Right renal pelvis (tissue), 4 donors: ENCODE measurements at places on chromosomes 3 and 15. TPM values are rescaled to one million over a fixed set of nuclear protein-coding genes. Genes with fewer than 3 reads are reported as not detected.
A peak's percentile ranks its signal among the peaks of the same experiment; 100 is the strongest.

ADGRG7 gene
- polyA plus RNA-seq: 0.03 TPM

CKMT1B gene
- polyA plus RNA-seq: 2.5 TPM

A4GNT gene
- 1.6 TPM for polyA plus RNA-seq

GREM1 gene
- polyA plus RNA-seq: 0.58 TPM

SKOR1 gene
- 0.51 TPM for polyA plus RNA-seq

DLL4 gene
- polyA plus RNA-seq: 8.6 TPM

TAGLN3 gene
- polyA plus RNA-seq: 2.2 TPM

MYZAP gene
- polyA plus RNA-seq: 8.4 TPM

CHRM5 gene
- polyA plus RNA-seq: 0.24 TPM

DNA sequence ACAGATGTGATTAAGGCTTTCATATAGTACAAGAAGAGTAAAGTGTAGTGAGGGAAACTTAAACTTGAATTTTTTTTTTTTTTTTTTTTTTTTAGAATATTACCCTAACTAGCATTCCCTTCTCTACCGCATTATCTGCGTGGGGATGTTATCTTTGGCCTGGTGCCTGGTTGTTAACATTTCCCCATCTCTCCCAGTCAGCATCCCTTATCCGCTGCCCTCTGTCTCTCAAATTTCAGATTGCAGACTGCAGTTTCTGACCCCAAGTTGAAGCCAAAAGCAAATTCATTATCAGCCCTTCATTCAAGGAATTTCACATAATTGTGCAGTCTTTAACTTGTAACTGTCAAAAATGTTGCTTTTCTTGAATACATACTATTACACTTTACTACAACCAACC is 353.0 kb downstream of the PLOD2 start:
- peak; percentile 27 for DNase-seq

GRCh38 chr3:28761375-28761774 is 412.8 kb upstream of the AZI2 start:
- no peak for DNase-seq

DNA sequence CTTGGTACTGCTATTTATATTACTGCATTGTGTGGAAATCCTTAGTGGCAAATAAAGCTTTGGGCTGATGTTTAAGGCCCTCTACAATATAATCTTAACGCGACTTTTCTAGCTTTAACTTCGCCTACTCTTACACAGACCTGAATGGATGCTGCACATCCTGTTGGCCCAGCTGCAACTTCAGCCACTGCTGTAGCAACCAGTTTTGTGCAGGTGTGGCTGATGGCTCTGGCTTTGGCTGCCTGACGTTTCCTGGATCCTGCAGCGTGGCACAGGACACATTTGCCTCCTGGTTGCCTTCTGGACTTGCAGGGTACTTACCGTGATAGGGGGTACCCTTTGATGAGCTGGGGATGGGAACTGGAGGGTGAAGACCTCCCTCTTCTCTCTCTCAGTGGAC is 20.2 kb upstream of the ERICH6 start:
- DNase-seq: no peak

GRCh38 chr15:56984681-56985481 is 66.4 kb downstream of the TCF12 start:
- DNase-seq: no peak

DNA sequence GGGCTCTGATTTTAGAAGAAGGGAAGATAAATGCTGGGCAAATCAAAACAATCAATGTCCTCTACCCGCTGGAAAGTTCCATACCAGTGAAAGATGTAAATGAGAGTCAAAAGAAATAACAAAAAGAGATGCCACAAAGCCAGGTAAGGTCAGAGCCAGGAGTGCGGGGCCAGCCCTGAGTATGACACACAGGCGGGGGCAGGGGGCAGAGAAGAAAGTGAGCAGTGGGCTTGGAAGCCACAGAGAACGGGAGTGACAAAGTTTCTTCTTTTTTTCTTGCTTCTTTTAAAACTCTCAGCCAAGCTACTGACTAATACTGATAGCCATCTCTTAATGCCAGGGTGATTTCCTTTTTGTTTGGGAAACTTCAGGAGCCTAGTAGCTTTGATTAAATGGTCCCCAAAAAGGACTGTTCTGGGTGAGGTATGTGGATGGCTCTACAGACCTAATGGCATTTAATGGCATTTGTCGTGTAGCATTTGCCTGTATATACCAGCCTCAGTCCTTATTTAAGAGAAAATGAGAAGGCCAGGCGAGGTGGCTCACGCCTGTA is 23.1 kb upstream of the TSEN2 start:
- DNase-seq: no peak

- DNase-seq: no peak
Measured at GRCh38 chr3:49803465-49804140, 542 bp downstream of the INKA1 start.

- DNase-seq: no peak
Measured at GRCh38 chr3:114850898-114851297, 296.2 kb downstream of the ZBTB20 start.

GRCh38 chr15:54990793-54991192 is 205.9 kb downstream of the RSL24D1 start:
- DNase-seq: no peak

GRCh38 chr15:72086010-72086697 is 31.8 kb downstream of the MYO9A start:
- no peak for DNase-seq

GRCh38 chr15:74763416-74763815 is 14.8 kb downstream of the CYP1A2 start:
- DNase-seq: no peak

DNA sequence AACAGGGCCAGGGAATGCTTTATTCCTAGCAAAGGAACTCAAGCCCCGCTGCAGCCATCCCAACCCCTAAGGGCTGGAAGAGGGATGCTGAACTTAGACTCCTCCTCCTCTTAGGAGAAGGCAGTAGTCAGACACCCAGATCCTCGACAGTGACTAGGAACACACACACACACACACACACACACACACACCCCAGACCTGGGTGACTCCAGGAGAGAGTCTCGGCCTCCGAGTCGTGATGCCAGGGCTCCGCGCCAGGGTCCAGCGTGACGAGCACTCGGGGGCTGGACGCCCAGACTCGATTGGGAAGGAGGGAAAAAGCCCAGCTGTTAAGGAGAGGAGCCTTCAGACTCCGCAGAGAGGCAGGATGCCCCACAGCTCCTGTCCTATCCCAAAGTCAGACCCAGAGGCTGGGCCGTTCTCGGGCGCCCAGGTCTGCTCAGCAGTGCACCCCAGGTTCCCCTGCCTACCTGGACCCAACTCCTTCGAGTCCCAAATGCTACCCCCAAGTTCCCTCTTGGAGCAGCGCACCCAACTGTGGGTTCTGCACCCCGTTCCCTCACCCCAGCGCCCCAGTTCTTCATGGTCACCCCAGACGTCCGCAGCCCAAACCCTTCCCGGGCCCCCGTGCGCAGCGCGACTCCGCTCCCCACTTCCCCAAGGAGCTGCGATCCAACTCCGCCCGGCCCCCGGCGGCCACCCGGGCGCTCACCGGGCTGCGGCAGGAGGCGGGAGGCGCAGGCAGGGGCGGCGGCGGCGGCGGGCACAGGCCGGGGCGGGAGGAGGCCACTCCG is 421 bp downstream of the BMF start:
- no peak for DNase-seq

DNA sequence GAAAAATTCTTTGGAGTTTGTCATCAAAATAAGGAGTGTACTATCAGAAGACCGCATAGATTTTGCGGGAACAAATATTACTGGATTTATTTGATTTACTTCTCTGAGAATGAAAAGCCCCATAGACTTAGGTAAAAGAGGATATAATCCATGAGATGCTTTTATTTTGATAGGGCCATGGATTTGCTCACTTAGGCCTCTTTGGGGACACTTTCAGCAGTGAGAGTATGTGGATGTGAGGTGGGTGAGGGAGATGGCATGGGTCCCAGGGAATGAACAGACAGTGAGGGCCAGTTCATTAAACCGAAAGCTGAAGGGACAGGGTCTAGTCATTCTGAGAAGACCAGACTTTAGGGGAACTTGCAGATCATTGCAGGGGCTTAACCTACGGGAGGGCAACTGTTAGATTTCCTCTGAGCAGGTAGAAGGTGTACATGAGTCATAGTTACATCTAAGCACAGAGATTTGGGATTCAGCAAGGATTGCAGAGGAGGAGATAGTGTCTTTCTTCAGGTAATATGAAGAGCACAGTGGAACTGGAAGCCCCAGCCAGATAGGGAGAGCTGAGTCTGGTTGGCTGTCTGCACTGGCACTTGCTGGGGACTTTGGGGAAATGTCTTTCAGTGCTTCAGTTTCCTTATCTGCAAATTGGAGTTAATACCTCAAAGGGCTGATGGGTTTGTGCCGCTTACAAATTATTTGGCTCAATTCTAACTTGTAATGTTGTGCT is 30.8 kb downstream of the SH3GL3 start:
- no peak for DNase-seq

DNA sequence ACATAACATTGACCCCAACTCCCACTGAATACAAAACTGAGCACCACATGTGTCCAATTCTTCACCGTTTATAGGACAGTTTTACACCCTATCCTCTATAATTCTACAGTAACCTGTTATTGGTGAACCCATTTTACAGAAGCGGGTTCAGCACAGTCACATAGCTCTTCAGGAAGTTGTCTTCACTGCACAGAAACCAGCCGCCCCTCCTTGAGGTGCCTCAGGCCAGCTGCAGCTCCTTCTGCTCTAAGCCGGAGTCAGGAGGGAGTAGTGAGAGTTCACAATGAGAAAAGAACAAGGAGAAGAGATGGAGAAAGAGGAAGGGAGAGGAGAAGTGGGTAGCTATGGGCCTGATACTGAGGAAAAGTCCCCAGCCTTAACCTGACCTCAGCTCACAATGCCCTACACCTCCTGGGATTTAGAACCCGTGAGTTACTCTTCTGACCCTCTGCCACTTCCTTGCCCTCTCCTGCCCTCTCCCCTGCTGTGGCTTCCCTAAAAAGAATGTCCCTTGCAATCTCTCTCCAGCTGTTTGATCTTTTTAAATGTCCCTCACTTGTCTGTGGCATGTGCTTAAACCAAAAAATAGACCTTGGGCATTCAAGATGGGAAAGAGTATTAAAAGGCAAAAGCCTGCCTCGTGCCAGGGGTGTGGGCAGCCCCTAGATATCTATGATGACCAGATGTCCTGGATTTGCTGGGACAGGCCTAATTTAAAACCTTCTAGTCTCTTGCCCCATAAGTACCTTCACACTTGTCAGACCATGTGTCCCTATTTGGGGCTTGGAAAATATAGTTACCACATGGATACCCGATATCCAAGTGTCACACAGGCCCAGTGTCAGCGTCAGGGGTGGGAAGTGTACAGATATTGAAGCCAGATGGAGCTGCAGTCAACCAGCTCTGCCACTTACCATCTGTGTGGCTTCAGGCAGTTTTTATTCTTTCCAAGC is 71.3 kb upstream of the HES1 start:
- no peak for DNase-seq

- DNase-seq: peak; percentile 25
Measured at GRCh38 chr3:10758304-10759037, 57.6 kb upstream of the SLC6A11 start.

DNA sequence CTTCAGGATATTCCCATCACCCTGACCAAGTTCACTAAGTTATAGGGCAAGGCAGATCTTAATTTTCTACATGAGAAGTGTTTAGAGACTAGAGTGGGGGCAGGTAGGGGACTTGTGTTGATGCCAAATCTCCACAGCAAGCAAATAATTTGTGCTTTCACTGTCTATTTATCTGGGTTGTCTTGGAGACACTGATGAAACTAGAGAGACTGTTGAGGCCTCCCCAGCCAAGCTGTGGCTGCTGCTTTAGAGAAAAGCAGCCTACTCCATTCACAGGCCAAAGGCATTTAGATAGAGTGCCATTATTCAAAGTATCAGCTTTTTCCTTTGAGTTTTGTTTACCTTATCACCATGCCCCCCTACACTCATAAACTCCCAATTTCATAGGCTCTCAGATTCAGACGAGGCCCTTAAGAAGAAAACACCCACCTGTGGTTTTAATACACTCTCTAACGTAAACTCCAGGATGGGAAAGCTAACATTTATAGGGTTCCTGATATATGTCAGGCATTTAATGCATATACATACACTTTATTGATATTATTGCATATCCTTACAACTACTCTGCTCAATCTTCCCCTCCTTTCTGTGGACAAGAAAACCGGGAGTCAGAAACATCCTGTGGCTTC is 130.4 kb upstream of the FOXB1 start:
- no peak for DNase-seq

DNA sequence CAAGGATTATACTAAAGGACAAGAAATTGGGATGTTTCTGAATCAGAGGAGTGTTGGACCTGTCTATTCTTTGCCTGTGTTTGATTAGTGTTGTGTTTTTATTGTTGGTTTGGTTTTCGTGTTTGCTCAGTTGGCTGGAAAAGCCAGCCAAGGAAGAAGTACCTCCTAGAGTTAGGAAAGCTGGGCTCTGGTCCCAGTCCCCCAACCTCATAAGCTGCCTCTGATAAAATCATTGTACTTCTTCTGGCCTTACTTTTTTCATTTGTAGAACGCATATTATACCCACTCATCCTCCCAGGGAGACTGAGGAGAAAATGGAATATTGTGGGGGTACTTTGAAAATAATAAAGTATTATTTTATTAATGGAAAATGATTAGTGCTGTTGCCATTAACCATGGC is 177.4 kb upstream of the TRIM42 start:
- DNase-seq: no peak

- DNase-seq: no peak
Measured at GRCh38 chr3:143081844-143082778, 37.5 kb upstream of the CHST2 start.

DNA sequence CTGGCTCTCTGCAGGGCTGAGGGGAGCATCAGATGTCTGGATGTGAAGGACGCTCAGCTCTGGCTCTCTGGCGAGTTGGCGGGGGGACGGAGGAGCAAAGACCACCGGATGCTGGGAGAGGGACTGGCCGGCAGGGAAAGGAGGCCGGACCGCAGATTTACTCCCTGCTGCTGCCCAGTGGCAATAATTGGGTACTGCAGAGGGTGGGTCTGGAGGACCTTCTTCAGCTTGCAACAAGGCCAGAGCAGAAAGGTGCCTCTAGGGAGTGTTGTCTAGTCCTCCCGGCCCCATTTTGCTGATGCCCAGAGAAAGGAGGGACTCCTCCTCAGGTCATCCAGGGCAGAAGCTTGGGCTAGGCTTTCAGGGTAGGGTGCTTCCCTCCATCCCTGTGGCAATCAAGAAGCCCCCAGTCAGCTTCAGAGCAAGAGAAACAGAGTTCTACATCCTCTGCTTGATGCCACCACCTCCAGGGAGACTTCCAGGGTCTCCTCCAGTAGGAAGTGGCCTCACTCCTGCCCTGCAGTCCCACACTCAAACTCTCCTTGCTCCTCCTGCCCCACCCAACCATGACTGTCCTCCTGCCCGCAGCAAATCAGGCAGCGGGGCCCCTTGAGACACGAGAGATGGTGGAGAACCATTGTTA is 20.3 kb upstream of the CSPG4 start:
- no peak for DNase-seq

DNA sequence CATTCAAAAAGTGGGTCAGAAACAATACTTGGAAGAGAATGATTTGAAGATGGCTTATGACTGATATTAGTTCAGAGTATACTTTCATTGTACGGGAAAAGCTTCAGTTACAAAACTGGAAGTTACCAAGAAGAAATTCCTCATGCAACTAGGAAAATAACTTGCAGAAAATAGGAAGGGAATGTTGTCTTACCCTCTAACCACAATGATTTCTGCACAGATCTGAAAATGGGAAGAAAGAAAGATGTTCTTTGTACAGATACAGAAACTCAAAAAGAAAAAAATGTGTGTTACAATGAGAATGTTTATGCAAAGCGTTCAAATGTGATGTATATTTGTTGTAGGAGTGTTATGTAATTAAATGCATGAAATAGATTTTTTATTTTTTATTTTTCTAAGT is 3.7 kb downstream of the ZNF280D start:
- no peak for DNase-seq
